CD4-positive, alpha-beta T cell treated with Interleukin-17A for 1 hour (primary cell): ENCODE measurements at places on chromosomes 2 and 18.

DNA sequence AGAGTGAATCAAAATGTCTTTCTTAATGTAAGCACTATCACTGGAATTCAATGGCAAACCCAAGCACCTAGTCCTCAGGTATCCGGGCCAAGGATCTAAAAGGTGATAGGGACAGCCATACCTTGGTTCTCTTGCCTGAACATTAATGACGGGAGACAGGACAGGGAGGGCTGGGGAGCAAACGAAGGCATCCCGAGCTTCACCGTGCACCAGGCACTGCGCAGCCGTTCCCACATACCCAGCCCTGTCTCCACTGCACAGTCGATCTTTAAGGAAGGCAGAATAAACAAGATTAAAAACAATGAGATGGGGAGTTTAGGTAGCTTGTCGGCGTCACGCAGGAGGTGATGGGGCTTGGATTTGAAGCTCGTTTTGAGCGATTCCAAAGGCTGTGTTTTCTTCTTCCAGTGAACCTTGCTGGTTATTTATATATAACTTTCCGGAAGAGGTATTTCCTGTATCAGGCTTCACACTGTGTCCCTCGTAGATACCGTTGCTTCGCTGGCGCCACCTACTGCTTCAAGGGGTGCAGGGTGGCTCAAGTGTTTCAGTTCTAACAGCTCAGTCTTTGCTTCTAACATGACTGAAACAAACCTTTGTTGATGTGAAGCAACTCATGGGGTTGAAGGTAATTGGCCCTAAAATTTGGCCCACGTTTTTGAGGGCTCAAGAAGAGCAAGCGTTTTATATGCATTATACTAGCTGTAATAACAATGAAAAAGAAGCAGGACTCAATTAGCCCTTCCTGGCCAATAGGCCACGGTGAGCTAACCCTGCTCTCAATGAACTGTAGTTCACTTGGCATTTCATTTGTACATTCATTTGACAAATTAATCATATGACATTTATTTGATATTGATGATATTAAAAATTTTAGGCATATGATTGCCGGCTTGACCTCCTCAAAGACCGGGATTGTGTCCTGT is 77.4 kb downstream of the DCDC2C start:
- DNase-seq: peak; percentile 49

DNA sequence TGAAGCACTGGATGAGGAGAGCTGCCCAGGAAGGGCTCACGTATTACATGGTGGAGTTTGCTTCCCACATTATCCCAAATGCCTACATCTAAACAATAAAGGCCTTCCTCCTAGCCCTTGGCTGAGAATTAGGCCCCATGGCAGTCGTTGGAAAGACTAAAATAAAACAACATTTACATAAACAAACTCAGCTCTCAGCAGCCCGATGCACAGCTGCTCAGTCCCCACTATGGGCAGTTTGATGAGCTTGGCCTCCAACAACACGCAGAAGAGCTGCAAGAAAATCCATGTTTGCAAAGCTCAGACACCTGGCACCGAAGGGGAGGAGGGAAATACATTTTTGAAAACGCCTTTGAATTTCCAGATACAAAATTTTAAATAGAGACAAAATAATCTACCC is 352.4 kb downstream of the EIPR1 start:
- DNase-seq: no peak

GRCh38 chr2:191417746-191418145 is 172.5 kb downstream of the MYO1B start:
- DNase-seq: no peak

GRCh38 chr2:119126650-119127049 is 31.9 kb downstream of the C1QL2 start:
- DNase-seq: peak; percentile 14

GRCh38 chr2:144454466-144455287 is 65.2 kb downstream of the ZEB2 start:
- peak; percentile 56 for DNase-seq

DNA sequence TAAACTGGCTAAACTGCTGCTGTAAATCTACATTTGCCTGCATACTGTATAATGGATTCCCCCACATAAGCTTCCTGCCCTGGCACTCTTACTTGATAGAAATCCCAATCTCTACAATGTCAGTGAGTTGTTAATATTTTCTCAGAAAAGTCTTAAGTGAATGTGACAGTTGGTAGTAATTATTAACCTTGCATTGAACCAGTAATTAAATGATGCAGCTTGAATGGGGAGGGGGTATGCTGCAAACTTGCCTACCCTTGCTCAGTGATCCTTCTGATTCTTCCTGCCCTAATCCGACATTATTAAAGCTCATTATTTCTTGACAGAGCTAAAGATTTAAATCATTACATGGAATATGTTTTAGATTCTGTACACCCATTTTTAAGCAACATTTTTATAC is 119.0 kb upstream of the CDH7 start:
- DNase-seq: no peak

DNA sequence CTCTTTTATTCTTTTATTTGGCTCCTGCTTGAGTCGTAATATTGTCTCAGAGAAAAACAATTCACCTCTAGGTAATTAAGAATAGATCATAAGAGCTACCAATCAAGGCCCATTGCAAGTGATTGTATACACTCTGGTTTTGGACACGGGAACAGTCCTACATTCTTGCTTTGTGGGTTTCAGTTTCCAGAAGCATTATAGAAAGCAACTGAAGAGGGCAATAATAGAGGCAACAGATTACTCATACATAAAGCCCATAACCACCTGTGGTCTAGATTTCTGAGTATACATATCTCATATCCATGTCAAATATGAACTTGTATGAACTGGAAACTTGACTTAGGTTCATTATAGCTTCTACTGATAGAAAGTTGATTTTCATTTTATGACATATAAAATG is 65.4 kb downstream of the DIS3L2 start:
- no peak for DNase-seq

- DNase-seq: no peak
Observed at GRCh38 chr2:69600425-69600824, 43.1 kb downstream of the AAK1 start.

GRCh38 chr2:23457990-23458682 is 73.2 kb downstream of the KLHL29 start:
- DNase-seq: no peak

DNA sequence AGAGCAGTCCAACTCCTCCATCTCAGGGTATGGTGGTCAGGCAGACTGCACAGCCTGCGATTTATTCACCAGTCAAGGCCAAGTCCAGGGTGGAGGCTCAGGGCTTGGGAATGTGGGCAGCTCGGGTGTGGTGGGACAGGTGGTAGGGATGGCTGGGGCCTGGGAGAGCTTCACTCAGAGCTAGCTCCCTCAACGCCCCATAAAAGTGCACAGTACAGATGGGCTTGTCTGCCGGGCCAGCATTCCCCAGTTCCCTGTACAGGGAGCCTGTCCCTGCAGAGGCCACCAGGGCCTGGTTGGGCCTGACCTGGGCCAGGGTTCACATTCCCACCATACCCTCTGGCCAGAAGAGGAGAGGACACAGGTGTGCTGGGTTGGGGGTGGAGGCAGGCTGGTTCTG is 49.2 kb upstream of the OTOS start:
- no peak for DNase-seq

DNA sequence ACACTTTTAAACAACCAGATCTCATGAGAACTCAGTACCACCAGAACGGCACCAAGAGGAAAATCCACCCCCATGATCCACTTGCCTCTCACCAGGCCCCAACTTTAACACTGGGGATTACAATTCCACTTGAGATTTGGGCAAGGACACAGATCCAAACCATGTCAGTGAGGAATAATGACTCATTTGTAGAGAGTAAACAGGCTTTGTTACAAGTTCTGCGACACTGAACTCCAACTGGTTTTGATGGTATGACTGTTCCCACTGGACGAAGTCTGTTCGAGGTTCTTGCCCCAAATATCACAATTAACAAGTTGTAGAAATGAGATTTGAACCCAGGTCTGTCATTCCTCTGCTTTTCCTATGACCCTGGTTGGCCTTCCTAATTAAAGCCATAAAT is 718.1 kb upstream of the ID2 start:
- DNase-seq: no peak

GRCh38 chr2:33184041-33184440 is 237.3 kb downstream of the LTBP1 start:
- DNase-seq: no peak

- DNase-seq: peak; percentile 13
Observed at GRCh38 chr18:811182-811891, 705 bp downstream of the YES1 start.

GRCh38 chr2:45168711-45169338 is 159.6 kb upstream of the SIX2 start:
- DNase-seq: no peak

- no peak for DNase-seq
Observed at GRCh38 chr2:232593982-232594381, 39.4 kb upstream of the EFHD1 start.

GRCh38 chr2:42906557-42907411 is 114.4 kb upstream of the HAAO start:
- DNase-seq: no peak

- DNase-seq: no peak
Observed at GRCh38 chr2:176088048-176088936, 4.2 kb upstream of the HOXD13 start.

- DNase-seq: no peak
Observed at GRCh38 chr2:149564097-149564496, 23.5 kb downstream of the MMADHC start.

GRCh38 chr18:73942081-73942625 is 205.5 kb downstream of the FBXO15 start:
- no peak for DNase-seq

GRCh38 chr2:176188774-176189680 is 559 bp downstream of the HOXD1 start:
- DNase-seq: no peak

DNA sequence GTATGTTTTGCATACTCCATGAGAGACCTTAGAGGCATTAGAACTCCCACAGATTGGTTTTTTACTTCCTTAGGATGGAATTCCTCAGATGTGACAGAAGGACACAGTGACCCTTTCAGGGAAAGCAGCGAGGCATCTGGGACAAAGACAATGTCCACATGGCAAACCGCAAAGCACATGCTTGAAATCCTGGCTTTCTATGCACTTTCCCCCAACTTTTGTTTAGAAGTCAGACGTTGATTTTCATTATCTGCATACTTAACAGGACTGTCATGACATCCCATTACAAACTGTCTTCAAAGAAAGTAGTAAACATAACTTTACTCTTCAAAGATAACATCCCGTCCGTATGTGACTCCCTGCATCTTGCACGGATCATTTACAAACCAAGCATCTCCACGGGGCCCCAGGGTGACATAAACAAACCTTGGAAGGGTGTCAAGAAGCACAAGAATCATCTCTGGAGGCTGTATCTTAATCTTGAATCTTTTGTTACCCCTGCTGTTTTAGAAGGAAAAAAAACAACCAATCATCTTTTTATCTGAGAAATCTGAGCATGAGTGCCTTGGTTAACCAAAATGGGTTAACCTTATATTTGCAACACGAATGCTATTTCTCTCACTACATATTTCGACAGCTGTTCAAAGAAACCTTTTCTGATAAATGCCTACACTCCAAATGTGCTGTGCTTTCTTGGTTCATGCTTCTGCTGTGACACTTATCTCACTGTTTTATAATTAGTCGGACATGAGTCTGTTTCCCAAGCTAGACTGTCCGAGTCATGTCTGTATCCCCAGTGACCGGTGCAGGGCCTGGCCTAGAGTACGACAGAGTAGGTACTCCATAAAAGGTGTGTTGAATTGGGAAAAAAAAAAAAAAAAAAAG is 90.8 kb downstream of the CCBE1 start:
- DNase-seq: no peak

GRCh38 chr2:106197878-106198277 is 3.8 kb upstream of the UXS1 start:
- DNase-seq: no peak

- DNase-seq: no peak
Observed at GRCh38 chr2:213098612-213099011, 52.8 kb downstream of the IKZF2 start.

DNA sequence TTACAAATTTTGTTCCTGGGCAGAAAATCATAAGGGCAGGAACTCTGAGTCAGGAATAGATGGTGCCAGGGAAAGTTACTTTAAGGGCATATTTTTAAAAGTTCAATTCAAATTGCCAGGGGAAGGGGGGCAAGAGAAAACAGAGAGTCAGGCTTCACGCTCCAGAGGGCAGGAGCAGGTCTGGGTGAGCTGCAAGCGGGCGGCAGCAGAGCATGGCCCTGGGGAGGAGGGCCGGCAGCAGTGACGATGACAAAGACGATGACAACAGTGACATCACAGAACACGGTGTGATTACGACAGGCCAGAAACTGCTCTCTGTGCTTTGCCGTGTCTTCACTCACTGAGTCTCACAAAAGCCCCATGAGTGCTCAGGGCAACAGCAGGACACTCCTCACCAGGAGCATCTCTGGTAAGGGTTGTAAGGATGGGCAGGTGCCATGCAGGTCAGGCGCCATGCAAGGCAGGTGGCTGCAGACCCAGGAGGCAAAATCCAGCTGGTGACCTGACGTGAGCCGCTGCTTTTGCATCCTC is 23.3 kb downstream of the CHST10 start:
- no peak for DNase-seq

GRCh38 chr2:205834796-205835195 is 152.5 kb downstream of the NRP2 start:
- DNase-seq: no peak

DNA sequence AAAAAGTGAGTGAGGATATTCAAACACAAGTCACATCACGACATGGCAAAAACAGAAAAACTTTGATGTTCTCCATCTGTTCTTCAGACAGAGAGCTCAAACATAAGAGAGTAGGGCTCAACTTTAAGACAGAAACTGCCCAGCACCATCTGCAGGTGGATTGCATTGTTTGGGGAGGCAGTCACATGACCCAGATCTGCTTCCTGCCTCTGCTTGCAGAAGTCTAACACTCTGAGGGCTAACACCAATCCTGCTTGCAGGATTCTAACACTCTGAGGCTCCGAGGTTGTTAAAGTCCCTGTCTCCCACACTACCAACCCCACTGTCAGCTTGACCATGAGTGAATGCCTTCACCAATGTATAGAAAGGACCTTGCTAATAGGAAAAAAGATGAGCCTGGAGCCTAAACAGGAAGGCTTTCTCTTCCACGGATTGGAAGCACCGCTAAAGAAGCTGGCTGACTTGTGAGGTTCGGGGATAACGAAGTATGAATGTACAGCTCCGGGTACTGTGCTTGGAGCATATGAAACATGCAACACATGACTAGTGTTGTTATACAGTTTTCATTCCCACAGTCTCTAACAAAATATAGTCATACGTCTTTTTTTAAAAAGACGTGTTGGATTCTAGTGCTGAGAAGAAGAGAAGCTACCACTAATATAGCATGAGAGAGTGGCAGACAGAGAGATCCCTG is 176.6 kb upstream of the CREB1 start:
- DNase-seq: peak; percentile 37

- DNase-seq: no peak
Observed at GRCh38 chr2:38484957-38485356, 107.9 kb upstream of the ATL2 start.

GRCh38 chr18:9697121-9697520 is 11.0 kb upstream of the RAB31 start:
- DNase-seq: no peak

GRCh38 chr2:111957872-111958354 is 59.5 kb downstream of the MERTK start:
- no peak for DNase-seq

GRCh38 chr2:132438691-132439090 is 22.1 kb downstream of the GPR39 start:
- DNase-seq: no peak

GRCh38 chr2:341912-342311 is 54.0 kb upstream of the ALKAL2 start:
- DNase-seq: no peak
